ENCODE measurements at places on chromosomes 4 and X.

DNA sequence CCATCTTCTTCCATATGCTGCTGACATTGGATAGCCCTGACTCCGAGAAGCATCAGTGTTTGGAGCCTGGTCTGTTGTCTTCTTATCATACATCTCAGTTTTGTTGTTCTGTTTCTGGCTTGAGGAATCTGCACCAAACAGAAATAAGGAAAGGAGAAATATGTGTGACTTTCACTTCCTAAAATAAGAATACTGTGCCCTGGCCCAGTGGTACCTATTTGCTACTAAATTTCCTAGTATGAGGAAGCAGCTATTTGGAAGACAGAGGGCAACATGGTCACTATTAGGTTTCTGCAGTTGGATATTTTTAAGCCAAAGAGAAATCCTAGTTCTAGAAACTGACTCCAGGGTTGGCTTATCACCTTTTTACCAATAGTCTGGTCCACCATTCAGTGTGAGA, 16.8 kb downstream of the CT47C1 start:
- no peak for DNase-seq

DNA sequence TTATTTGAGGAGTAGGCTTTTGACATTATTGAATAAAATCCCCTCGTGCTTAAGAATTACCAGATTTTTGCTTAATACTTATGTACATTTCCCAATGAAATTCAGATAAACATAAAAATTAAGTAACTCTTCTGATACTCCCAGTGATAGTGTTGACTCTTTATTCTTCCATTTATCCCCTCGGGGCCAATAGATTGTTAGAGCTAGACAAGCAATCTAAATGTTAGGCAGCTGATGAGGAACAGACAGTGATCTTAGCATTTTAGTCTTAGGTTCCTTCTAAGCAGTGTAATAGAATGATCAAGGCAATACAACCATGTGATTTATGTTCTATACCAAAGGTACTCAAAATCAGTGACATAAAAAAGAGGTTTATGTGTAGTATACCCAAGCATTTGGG, 68.7 kb downstream of the USP9X start:
- DNase-seq = no peak

- no peak for DNase-seq
These were observed 203.4 kb downstream of the MAML3 start for GRCh38 chr4:139950568-139950967.

- no peak for DNase-seq
These were observed 3.0 kb upstream of the NXT2 start for GRCh38 chrX:109533631-109534030.

- no peak for DNase-seq
These were observed 75.5 kb downstream of the GALNT7 start for GRCh38 chr4:173243917-173244658.

- no peak for DNase-seq
These were observed 834.2 kb upstream of the GALNTL6 start for GRCh38 chr4:170978990-170979389.

GRCh38 chr4:153022241-153022715, 86.2 kb downstream of the FHDC1 start:
- peak; percentile 40 for DNase-seq

GRCh38 chr4:72207196-72207595, 175.4 kb downstream of the NPFFR2 start:
- DNase-seq = no peak

- no peak for DNase-seq
These were observed 2.4 kb downstream of the NKX1-1 start for GRCh38 chr4:1403591-1404572.

DNA sequence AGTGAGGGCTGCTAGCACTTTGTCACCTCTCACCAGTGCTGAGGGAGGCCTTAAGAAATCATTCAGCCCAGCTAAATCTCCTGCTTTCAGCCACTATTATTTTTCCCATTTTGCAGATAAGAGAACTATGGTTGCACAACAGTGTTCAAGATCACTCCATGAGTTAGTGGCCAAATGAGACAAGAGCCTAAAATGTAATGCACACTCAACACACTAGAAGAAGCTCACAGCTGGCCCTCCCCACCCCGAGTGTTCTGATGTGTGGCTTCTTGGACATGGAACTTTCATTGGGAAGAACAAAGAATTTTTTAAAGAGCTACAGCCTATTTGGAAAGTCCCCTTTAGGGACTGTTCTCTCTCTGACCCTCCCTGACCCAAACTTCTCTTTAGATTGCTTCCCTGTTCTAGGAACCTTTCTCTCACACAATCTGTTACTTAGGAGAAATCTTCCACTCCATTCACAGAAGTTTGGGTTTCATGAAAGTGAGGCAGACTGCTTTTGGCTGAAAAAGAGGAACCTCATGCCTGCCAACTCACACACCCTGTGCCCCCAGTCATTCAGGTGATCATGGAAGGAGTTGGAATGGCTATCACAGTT, 44.0 kb upstream of the CT47C1 start:
- no peak for DNase-seq

DNA sequence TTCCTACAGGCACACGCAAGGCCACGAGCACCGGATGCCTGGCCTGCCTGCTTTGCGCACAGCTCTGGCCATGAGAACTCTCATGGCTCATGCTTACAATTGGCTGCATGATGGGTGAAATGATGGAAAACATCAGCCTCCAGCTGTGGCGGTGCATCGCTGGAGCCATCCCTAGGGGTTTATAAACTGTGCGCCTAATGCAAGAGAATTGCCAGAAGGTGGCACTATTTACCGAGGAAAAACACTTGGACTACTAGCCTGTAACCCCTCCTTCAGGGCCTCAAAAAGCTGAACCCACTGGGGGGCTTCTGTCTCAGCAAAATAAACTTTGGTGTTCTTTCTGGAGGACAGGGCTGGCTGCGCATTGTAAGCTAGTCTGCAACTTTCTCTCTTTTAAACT, 51.9 kb downstream of the PHKA2 start:
- peak; percentile 3 for DNase-seq

Data from right lung (tissue), 10 donors.